ENCODE measurements at places on chromosomes 4 and X.

DNA sequence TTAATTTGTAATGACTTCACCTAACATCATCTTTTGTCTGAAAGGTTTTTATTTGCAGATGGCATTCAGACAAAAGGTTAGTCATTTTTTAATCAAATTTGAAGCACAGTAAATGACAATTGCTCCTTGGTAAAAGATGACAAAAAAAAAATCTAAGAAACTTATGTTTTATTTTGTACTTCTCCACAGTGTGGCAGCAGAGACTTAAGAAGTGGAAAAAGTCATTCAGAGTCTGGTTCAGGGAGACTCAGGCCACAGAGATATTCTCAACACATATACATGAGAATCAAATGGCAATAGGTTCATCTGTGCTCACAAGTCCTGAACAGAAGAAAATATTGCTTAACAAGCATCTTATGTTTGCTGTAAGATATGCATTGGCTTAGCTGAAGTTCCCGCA is 436.2 kb downstream of the KCNIP4 start:
- DNase-seq, result no peak

DNA sequence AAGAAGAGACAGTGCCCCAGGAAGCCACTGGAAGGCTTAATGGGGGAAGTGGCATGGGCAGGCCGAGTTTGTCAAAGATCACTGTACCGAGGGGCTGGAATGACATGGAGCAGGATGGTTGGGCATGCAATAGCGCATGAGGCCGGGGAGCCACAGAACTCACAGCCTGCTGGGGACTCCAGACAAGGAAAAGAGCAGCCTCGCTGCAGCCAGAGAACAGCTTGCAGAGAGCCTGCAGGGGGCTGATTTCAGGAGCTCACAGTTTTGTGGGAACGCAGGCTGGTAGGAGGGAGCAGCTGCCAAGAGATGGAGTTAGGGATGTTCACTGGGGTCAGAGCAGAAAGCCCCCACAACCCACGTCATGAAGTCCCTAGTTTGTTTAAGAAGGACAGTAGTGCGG is 45.4 kb downstream of the STOX2 start:
- DNase-seq, result no peak

DNA sequence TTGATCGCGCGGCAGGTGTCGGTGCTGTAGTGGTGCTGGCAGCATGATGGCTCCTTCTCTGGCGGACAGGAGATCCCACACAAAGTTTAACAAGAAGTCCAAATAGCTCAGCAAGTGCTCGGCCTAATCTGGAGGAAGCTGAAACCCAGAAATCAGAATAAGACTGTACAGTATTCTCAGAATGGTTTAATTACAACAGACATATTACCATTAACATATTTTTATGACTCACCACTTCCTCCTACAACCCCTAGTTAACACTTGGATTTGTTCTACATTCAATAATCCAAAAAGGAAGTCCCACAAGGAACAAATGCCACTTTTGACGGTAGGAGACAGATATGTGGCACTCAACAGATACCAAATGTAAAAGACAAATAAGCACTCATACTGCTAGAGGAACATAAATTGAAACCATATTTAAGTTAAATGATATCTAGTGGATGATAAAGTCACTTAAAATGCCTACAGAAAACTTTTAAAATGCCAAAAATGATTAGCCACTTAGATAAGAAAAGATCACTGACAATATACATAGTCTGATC is 91.2 kb downstream of the HUWE1 start:
- no peak for DNase-seq

GRCh38 chrX:27466051-27466450 is 2.9 kb upstream of the PPP4R3C start:
- DNase-seq, result no peak

GRCh38 chrX:132046533-132046932 is 23.4 kb downstream of the STK26 start:
- DNase-seq, result no peak

DNA sequence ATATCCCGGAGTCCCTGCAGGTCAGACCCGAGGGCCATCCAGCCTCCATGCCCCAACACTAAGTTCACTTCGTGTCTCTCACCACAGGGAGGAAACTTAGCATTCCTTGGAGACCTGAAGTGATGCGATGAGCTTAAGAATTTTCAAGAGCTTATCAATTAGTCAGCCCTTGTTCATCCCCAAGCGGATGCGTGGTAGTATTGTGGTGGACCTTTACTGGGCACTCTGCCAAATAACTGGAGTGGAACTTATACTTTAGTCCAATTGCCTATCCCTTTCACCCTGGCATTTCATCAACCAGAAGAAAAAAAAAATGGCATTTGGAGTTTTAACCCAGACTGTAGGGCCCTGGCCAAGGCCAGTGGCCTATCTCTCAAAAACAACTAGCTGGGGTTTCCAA is 137.1 kb downstream of the RELL1 start:
- no peak for DNase-seq

- DNase-seq, result peak; percentile 52
Observed at GRCh38 chrX:21985332-21985777, 44.8 kb downstream of the SMS start.
